Fibroblast of lung (primary cell): ENCODE measurements at places on chromosomes 16 and 17. TPM values are rescaled to one million over a fixed set of nuclear protein-coding genes. Genes with fewer than 3 reads are reported as not detected.

Gene DYNLRB2
- 0.26 and 0.33 TPM in 2 replicates for total RNA-seq

Gene KRT40
- not detected in 2 replicates for total RNA-seq

Gene CACNG5
- total RNA-seq = not detected in 2 replicates

Gene PMFBP1
- total RNA-seq = 0.17 and 0.51 TPM in 2 replicates

Gene CES5A
- total RNA-seq = not detected in 2 replicates

Gene NATD1
- total RNA-seq = 3.9 and 9.2 TPM in 2 replicates

Gene MYL4
- not detected in 2 replicates for total RNA-seq

Gene TP53TG3D
- total RNA-seq = 0.33 and 1.5 TPM in 2 replicates

Gene CES1
- total RNA-seq = 41.1 and 41.6 TPM in 2 replicates

Gene RTN4RL1
- 0.51 and 0.83 TPM in 2 replicates for total RNA-seq

Gene ZP2
- not detected in 2 replicates for total RNA-seq
